ENCODE measurements at places on chromosomes 11 and 22. TPM values are rescaled to one million over a fixed set of nuclear protein-coding genes. Genes with fewer than 3 reads are reported as not detected.

DNA sequence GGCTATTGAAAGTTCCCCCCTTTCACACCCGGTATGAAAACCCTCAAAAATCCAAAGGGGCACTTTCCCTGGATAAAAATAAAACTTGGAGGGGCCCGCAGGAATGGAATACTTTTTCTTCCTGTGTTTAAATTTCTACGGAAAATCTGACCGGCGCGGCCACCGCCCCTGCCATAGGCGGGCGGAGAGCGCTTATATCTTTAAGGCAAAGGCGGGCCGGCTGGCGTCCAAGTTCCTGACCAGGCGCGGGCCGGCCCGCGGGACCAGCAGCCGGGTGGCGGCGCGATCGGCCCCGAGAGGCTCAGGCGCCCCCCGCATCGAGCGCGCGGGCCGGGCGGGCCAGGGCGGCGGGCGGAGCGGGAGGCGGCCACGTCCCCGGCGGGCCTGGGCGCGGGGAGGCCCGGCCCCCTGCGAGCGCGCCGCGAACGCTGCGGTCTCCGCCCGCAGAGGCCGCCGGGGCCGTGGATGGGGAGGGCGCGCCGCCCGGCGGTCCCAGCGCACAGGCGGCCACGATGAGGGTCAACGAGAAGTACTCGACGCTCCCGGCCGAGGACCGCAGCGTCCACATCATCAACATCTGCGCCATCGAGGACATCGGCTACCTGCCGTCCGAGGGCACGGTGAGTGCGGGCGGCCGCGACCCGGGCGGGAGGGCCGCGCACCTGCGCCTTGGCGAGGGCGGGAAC lies at the start of gene ANO1:
TSS of gene ANO1 (plus strand) at position 223 of the 686 bp plus-strand sequence. CDS start at position 513, 290 bp downstream.
- H3K4me1 ChIP-seq, result peaks cover 6% of the 10 kb centered on the region
- no peak within 1 kb of the TSS for H3K27ac ChIP-seq
- H3K27me3 ChIP-seq, result peaks cover 93% of the 10 kb centered on the region
- peak within 1 kb of the TSS; percentile 38 for H3K4me3 ChIP-seq
- peak; percentile 58 for DNase-seq

- H3K27me3 ChIP-seq, result peaks cover 24% of the 10 kb centered on the region
- DNase-seq, result no peak
- H3K36me3 ChIP-seq, result no peaks in the 10 kb centered on the region
- no peaks in the 10 kb centered on the region for H3K4me1 ChIP-seq
Measured at GRCh38 chr11:2812371-2812991, 73.1 kb downstream of the CDKN1C start.

DNA sequence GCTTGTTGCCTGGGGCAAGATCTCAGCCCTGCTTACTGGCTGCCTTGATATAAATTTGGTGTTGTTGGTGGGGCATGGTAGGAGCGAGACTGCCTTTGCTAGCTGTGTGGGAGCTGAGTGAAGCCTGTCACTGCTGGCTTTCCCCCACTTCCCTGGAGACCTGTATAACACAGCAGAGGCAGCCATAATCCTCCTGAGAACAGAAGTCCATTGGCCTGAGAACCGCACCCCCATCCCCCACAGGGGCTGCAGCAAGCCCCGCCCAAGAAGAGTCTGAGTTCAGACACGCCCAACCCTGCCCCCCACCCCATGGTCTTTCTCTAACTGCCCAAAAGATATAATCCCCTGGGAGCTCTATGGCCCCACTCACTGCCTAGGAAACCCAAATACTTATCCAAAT lies 39.2 kb upstream of the ARHGAP42 start:
- H3K27me3 ChIP-seq, result no peaks in the 10 kb centered on the region
- DNase-seq, result no peak
- H3K4me3 ChIP-seq, result no peak overlapping the region
- H3K36me3 ChIP-seq, result no peaks in the 10 kb centered on the region
- peaks cover 7% of the 10 kb centered on the region for H3K4me1 ChIP-seq

GRCh38 chr11:126082251-126083109 lies 19.8 kb upstream of the CDON start:
- H3K4me1 ChIP-seq, result peaks cover 54% of the 10 kb centered on the region
- no peak overlapping the region for H3K4me3 ChIP-seq
- H3K27ac ChIP-seq, result no peak overlapping the region

GRCh38 chr11:44652901-44653644 lies 73.7 kb upstream of the TSPAN18 start:
- no peaks in the 10 kb centered on the region for H3K4me1 ChIP-seq
- no peak overlapping the region for H3K4me3 ChIP-seq
- no peaks in the 10 kb centered on the region for H3K36me3 ChIP-seq
- no peak overlapping the region for H3K27ac ChIP-seq
- no peaks in the 10 kb centered on the region for H3K27me3 ChIP-seq

DNA sequence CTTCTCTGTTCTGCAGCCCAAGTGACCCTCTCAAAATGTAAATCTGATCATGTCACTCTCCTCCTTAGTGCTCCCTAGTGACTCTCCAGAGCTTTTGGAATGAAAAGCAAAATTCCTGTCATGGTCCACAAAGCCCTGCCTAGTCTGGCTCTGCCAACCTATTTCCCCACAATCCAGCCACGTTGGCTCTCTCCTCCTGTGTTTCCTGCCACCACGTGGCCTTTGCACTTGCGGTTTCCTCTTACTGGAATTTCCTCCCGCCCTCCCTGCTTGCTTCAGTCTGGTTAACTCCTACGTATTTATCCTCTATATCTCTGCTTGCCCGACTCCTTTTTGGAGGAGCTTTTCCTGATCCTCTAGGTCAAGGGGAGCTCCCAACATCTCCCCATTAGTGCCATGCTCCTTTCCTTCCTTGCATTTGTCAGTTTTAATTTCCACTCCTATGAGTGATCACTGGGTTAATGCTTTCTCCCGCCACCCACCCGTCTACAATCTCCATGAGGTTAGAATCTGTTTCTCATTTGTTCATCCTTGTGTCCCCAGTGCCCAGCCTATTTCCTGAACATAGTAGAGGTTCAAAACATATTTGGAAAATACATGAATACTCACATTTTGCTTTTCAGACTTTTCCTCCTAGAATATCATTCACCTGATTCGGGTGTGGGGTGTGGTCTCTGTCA lies 11.5 kb downstream of the NNMT start:
- H3K27me3 ChIP-seq, result no peaks in the 10 kb centered on the region
- no peak for DNase-seq
- no peaks in the 10 kb centered on the region for H3K36me3 ChIP-seq
- H3K4me1 ChIP-seq, result peaks cover 14% of the 10 kb centered on the region
- H3K27ac ChIP-seq, result no peak overlapping the region
- no peak overlapping the region for H3K4me3 ChIP-seq

The CTSW gene
- total RNA-seq, result not detected

The KCNQ1 gene
- 0.99 TPM for total RNA-seq

DNA sequence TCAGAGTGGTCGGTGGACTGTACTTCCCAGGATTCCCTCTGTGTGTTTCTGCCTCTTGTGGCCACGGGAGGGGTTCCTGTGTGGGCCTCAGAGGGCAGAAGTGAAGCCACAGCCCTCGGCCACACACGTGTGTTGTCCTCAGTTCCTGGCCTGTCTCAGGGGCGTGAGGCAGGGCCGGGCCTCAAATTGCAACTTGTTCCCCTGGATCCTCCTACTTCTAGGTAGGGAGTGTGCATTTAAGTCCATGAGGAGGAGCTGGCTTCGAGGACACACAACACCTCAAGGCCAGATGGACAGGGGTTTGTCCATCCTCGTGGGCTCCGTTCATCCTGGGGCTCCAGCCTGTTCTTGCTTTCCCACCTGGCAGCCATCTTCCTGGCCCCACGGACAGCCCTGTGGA lies 573.0 kb downstream of the TBC1D22A start:
- H3K27me3 ChIP-seq, result no peaks in the 10 kb centered on the region
- no peak for DNase-seq
- H3K36me3 ChIP-seq, result no peaks in the 10 kb centered on the region
- H3K4me3 ChIP-seq, result no peak overlapping the region
- H3K27ac ChIP-seq, result no peak overlapping the region
- H3K4me1 ChIP-seq, result no peaks in the 10 kb centered on the region

GRCh38 chr22:42970029-42970428 lies 44.9 kb downstream of the PACSIN2 start:
- no peak for DNase-seq
- H3K36me3 ChIP-seq, result no peaks in the 10 kb centered on the region
- no peak overlapping the region for H3K27ac ChIP-seq

The MS4A12 gene
- not detected for total RNA-seq

The SPDYC gene
- total RNA-seq, result not detected

DNA sequence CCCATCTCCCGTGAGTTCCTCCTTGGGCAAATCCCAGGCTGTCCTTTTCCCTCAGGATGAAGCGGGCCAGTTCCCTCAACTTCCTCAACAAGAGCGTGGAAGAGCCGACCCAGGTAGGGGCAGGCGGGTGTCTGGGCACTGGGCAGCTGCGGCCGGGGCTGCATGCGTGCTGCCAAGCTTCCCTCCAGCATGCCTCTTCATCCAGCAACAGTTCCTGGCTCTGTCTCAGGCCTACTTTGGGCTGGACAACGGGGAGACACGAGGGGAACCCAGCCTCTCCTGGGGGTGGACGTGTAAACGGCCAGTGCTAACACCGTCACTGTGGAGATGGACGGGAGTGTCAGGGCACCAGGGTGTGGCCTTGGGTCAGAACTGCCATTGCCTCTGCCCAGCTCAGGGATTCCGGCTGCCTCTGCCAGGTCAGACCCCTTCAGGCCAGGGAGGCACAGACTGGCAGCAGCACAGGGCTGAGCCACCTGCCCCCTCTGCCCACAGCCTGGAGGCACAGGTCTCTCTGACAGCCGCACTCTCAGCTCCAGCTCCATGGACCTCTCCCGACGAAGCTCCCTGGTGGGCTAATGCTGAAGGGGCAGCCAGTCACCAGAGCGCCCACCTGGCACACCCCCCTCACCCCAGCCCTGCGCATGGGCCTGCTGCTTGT lies 1.9 kb upstream of the RAB1B start:
- no peaks in the 10 kb centered on the region for H3K27me3 ChIP-seq
- no peaks in the 10 kb centered on the region for H3K36me3 ChIP-seq
- no peak overlapping the region for H3K27ac ChIP-seq
- H3K4me3 ChIP-seq, result peak overlapping the region; percentile 76
- peaks cover 12% of the 10 kb centered on the region for H3K4me1 ChIP-seq

DNA sequence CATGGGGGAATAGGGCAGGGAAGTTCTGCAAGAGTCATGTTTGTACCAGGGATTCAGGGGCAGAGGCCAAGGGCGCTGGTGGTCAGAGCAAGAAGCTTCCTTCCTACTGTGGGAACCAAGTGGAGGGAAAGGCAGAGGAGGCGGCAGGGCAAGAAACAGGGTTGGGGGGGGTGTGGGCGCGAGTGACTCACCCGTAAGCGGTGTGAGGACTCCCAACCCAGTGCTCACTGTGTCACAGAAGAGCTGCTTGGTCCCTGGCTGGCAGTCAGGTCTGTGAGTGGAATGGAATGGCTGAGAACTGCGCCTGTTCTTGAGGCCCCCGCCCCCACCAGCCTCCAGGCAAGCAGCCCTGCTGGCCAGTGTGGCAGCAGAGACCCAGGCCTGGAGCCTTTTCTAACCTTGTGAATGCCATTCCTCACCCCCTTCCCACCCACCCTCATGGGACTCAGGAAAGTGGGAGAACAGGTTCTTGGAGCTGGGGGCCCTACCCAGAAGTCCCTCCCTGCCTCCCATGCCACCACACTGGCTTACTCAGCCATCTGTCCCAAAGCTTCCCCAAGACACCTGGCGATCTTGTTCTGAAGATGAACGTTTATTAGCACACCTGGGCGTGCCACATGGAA lies 4.7 kb downstream of the LRRC10B start:
- no peak overlapping the region for H3K4me3 ChIP-seq
- H3K4me1 ChIP-seq, result peaks cover 29% of the 10 kb centered on the region
- H3K36me3 ChIP-seq, result no peaks in the 10 kb centered on the region

GRCh38 chr11:31768749-31769640 lies 42.1 kb downstream of the PAX6 start:
- peak overlapping the region; percentile 35 for H3K27ac ChIP-seq
- peaks cover 76% of the 10 kb centered on the region for H3K4me1 ChIP-seq

DNA sequence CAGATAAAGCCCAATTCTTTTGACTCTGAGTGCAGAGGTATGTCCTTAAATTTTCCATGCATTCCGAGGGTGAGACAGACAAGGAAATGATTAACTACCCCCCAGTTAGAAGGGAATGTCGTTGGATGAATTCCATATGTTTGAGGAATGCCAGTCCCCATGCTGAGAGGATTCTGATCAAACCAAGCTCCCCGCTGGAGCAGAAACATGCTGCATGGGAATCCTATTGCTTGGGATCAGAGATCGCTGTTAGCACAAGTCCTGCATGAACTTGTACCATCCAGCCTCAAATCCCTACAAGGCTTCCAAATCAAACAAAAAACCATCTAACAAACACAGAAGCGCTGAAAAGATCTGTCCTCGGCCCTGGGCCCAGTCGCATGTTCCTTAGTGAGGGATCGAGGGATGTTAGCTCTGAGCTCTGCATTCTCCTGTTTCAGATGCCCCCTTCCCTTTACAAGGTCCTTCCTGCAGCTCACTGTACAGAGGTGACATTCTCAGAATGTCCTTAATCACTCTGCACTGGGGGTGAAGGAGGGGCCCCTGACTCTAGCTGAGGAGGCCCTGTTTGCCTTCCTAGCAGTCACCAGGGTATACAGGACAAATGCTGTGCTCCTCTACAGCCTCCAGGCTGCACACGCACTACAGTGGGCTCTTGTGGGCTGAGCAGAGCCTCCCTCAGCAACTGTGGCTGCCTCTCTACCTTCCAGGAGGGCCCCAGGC lies 353.4 kb downstream of the TENM4 start:
- H3K27me3 ChIP-seq, result peaks cover 76% of the 10 kb centered on the region
- no peaks in the 10 kb centered on the region for H3K36me3 ChIP-seq
- H3K4me1 ChIP-seq, result peaks cover 42% of the 10 kb centered on the region
- no peak overlapping the region for H3K27ac ChIP-seq
- H3K4me3 ChIP-seq, result no peak overlapping the region
- DNase-seq, result peak; percentile 71

DNA sequence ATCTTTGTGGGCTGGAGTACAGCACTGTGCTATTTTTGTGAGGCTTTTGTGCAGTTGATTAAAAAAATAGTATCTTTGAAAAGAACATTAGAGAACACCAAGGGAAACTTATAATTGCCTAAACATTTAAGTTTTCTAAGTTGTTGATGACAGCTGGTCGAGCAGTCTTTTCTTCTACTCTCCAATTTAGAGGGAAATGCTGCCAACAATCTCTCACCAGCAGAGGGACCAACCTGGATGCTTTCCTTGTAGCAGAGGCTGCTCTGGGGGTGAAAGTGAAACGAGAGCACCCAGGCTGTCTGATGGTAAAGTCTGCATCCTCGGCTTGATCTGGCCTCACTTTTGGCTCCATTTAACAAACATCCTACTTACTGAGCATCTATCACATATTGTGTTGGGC lies 1286.5 kb upstream of the TENM4 start:
- no peaks in the 10 kb centered on the region for H3K27me3 ChIP-seq
- H3K4me1 ChIP-seq, result no peaks in the 10 kb centered on the region
- H3K36me3 ChIP-seq, result no peaks in the 10 kb centered on the region
- peak; percentile 60 for DNase-seq

The FAM180B gene
- total RNA-seq, result not detected

The PGA4 gene
- 0.41 TPM for total RNA-seq

DNA sequence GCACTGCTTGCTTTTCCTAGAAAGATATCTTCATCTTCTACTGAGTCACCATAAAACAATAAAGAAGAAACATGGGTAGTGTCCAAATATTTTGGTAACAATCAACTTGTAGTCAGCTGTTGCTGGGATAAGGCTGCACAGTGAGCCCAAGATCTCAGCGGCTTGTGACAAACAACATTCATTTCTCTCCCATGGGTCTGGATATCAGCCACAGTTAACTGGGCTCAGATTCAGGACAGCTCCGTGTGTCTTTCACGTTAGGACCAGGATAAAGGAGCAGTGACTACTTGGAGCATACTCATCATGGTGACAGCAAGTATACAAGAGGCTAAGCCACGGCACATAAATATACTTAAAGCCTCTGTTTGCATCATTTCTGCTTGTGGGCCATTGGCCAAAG lies 27.9 kb upstream of the GRK3 start:
- H3K36me3 ChIP-seq, result no peaks in the 10 kb centered on the region
- no peak for DNase-seq
- no peak overlapping the region for H3K4me3 ChIP-seq
- no peaks in the 10 kb centered on the region for H3K27me3 ChIP-seq
- no peaks in the 10 kb centered on the region for H3K4me1 ChIP-seq

Data from neural progenitor cell (in vitro differentiated cells).